ENCODE measurements at places on chromosomes 1 and 21.

DNA sequence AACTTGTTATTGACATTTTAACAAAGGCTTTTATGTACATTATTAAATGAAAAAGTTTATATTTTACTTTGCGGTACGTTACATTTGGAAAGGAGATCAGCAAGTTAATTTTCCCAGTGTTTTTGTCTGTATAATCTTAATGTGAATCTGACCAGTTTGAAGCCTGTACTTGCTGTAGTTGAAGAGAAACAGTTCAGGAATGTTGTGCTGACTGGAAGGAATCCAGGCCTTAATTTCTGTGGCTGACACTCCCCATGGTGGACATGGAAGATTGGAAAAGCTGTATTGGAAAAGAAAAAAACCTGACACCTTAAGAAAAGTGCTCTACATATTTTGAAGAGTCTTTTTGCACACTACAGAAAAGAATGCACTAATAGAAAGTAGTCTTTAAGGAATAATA is 15.5 kb downstream of the LEPR start:
- DNase-seq, result no peak

- no peak for DNase-seq
Measured at GRCh38 chr1:65265651-65266351, 43.5 kb upstream of the DNAJC6 start.

DNA sequence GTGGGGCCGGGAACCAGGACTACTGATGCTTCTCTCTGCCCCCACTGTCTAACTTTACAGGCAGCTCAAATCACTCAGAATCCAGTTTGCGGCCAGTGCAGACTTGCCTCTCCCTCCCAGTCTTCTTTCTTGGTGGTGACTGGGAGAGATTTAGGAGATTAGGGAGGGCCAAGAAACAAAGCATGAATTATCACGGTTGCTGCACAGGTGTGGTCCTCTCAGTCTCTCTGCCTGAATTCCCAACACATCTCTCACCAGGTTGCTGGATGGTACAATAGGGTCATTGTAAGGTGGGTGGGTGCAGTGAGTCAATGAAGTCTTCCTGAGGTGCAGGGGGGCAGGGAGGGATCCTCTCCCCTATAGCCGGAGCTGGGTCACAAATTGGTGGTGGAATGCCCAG is 12.6 kb downstream of the S100A11 start:
- DNase-seq, result no peak

GRCh38 chr1:77276941-77277340 is 4.9 kb upstream of the AK5 start:
- no peak for DNase-seq

- no peak for DNase-seq
Measured at GRCh38 chr21:45177039-45177438, 102.7 kb downstream of the ADARB1 start.

- no peak for DNase-seq
Measured at GRCh38 chr21:19237608-19238007, 834.0 kb upstream of the TMPRSS15 start.

GRCh38 chr1:11488201-11488770 is 9.3 kb downstream of the DISP3 start:
- no peak for DNase-seq

GRCh38 chr1:55168353-55168752 is 46.8 kb downstream of the USP24 start:
- no peak for DNase-seq

DNA sequence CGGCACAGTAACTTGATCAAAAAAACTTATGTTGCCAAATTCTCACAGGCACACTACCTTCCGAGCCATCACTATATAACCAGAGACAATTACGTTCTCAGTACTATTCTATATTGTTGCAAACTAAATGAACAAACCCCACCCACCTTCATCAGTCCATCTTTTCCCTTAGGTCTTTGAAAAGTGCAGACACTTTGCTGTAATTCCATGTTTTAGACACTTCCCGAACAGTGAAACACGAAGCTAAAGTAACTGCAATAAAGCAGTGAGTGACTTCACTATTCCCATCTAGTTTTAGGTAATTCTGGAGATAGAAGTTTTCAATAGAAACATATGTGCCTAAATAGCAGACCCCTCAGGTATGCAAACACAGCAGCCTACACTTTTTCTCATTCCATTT is 7.7 kb downstream of the SFPQ start:
- no peak for DNase-seq

GRCh38 chr1:203995228-203995627 is 77.7 kb upstream of the SOX13 start:
- no peak for DNase-seq

DNA sequence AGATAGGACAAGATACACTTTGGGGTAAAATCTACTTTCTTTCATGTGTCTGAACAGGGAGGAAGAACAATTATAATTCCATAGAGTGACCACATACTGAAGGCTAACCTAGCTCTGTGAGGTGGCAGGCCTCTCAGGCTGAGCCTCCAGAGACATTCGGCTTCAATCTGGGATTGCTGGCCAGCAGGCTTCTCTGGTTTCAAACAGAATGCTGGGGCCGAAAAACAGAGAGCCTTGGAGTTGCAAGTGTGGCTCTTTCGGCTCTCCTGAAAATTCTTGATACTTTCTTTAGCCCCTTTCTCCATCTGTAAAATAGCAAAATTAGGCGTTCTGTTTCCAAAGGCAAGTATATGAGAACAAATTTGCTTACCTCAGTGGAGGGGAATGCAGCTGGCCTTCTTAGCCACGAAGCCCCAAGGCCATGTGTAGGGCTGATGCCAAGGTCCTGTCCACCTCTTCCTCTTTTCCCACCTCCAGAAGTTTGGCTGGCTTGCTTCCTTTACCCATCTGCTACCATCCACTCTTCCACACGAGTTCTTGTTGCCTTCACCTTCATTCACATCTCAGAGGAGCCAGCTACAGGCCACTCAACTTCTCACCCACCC is 30.0 kb upstream of the UBE2U start:
- no peak for DNase-seq

DNA sequence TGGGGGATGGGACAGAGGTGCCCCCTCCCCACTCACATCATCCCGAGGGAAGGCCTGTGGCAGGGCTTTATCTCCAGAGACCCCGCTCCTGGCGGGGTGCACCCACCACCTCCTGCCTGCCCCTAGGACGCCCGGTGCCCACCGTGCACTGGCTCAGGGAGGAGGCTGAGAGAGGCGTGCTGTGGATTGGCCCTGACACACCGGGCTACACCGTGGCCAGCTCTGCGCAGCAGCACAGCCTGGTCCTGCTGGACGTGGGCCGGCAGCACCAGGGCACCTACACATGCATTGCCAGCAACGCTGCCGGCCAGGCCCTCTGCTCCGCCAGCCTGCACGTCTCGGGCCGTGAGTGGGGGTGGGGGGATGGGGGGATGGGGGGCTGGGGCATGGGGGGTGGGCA is 71.7 kb downstream of the TRIM11 start:
- DNase-seq, result no peak

DNA sequence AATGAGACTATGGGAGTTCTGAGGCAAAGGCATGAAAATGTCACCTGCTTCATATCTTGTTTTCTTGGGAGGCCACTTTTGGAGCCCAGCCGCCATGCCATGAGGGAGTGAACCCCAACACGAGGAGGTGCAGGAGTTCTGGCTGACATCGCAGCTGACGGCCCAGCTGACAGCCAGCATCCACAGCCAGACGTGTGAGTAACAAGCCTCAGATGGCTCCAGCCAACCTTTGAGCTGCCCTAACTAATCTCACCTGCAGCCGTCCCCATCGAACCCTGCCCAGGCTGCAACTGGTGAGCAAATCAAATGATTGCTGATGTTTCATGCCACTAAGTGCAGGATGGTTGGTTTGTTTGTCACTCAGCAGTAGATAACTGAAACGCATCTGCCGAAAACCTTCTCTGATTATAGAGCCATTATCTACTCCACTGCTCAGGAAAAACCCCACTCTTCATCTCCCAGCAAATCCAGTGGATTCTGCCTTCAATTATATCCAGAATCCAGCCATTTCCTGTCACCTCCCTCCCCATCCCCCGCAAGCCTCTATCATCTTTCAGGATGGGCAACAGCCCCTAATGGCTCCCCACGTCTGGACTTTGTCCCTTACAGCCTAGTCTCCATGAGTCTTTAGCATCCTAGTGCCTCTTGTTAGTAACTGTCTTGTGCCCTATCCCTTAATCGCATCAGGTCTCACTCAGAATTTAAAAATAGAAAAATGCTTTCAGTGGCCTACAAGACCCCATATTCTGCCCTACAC is 18.5 kb upstream of the RAB4A start:
- no peak for DNase-seq

DNA sequence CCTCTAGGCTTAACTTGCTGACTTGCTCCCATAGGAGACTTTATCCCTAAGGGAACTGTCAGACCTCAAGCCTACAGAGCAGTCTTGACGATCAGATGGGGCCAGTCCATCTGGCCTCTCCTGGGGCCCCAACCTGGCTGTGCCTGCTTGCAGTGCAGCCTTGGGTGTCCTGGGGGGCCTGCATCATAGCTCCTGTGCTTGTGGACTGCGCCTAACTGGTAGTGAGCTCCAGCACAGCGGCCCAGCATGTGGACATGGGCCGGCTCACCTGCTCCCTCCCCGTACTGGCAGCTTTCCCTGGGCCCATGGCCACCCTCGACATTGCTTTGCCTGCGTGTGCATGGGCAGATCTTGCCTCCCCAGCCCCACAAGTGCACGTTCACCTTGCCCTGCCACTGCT is 76.1 kb downstream of the INTS7 start:
- no peak for DNase-seq

GRCh38 chr1:240111558-240111957 is 19.9 kb downstream of the FMN2 start:
- no peak for DNase-seq

- DNase-seq, result no peak
Measured at GRCh38 chr1:27536767-27537166, 46.8 kb upstream of the WASF2 start.

- no peak for DNase-seq
Measured at GRCh38 chr21:34926803-34927467, 122.2 kb downstream of the RUNX1 start.

- DNase-seq, result no peak
Measured at GRCh38 chr1:162138599-162139181, 69.2 kb downstream of the NOS1AP start.

GRCh38 chr1:201709564-201710295 is 119.2 kb upstream of the IPO9 start:
- DNase-seq, result no peak

GRCh38 chr1:38014171-38014570 is 1.6 kb downstream of the UTP11 start:
- no peak for DNase-seq

DNA sequence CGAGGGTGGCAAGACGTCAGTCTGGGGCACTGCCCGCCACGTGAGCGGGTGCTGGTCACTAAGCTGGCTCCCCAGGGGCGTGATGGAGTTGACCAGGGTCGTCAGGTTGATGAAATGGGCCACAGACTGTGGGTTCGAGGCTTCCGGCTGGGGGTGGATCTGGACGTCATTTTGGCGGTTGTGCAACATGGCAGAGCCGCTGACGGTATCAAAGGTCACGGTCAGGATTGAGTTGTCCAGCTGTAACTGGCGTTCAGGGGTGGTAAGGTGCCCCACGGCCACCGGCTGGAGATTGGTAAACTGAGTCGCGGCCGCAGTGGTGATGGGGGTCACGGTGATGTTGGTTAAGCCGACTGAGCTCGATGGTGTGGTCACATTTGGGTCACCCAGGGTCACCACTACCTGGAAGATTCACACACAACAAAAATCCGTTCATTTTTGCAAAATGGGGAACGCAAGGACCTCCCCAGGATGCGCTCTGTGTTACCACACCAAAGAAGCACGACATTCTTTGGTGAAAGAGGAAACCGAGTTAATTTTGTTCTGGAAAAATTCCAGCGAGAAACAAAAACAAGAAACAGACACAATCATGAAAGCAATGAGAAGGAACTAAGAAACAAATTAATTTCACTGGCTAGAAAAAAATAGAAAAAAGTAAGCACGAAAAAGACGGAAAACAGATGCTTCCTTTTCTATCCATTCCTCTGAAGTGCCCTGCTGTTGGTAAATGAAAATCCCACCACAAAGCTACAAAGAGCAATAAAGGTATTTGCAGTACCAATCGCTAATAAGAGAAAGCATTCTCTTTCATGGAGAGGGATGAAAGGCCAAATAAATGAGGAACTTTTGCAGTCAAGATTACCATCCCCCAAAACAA is 34.7 kb upstream of the RIPK4 start:
- DNase-seq, result no peak

- no peak for DNase-seq
Measured at GRCh38 chr21:31233711-31234110, 110.3 kb downstream of the TIAM1 start.

DNA sequence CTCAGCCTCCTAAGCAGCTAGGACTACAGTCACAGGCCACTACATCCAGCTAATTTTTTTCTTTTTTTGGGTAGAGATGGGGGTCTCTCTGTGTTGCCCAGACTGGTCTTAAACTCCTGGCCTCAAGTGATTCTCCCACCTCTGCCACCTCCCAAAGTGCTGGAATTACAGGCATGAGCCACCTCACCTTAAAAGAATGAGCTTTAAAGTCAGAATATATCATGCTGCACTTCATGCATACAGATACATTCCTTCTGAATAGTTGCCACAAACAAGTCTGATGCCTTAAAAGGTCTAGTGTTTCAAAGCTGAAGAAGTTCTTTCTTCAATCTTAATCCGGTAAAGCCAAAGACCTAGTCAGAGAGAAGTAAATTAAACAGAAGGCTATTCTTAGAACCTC is 23.8 kb upstream of the CPLANE2 start:
- DNase-seq, result no peak

DNA sequence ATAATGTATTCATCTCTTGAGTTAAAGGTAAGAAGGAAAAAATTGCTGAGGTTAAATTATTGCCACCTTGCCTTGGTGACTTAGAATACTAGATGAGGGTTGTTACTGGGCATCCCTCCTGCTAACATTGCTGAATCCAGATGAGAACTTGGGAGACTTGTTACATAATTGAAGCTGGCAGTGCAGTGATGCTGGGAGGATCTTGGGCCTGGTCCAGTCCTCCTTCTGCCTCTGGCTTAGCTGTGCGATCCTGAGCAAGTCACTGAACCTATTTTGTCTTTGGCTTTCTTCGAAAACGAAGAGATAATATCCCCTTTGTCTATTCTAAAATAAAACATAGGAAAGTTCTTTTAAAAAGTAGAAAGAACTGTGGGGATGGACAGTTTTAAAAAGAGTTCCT is 244.9 kb upstream of the NRIP1 start:
- DNase-seq, result no peak

DNA sequence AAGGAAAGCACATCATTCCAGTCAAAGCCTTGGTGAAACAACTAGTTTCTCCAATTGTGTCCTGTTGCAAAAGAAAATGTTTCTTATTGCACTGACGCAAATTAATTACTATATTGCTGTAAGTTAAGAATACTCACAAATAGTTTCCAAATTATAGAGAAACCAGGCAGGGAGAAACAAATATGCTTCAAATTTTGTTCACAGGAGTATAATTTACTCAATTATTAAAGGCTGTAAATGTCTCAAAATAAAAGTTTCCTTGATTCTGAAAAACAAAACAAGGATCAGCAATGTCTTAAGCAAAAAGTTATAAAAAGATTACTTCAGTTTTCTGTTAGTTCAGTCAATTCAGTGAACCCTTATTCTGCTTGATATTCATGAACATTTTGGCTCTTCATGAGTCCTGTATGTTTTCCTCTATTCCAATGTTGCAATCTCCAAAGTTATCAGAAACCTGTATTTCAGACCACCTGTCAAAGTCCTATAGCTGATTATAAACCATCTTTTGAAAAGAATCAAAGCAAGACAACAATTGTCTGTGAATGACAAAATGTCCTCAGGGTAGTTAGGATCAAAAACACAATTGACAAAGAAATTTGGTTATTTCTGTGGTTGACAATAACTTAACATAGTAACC is 11.7 kb upstream of the SYPL2 start:
- DNase-seq, result no peak

- no peak for DNase-seq
Measured at GRCh38 chr1:172851077-172851476, 192.2 kb downstream of the FASLG start.
